Caudate nucleus (tissue), 63 donors: ENCODE measurements at places on chromosomes 7 and 10.

DNA sequence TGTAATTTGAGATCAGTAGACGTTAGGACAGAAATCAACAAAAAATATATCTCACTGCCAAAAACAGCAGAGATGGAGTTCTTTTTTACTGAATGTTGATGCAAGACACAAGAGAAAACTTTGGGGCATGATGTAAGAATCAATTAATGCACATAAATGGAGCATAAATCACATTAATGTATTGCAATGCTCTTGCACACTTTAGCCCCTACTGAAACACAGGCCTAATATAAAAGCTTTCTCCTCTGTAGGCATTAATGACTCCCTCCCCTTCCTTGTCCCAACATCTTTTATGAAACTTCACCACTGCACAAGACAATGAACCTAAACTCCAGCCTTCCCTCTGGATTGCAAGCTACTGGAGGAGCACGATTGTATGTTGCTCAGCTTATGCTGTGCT is 58.8 kb downstream of the CACNA2D1 start:
- no peak for DNase-seq

GRCh38 chr10:34113504-34114225 is 701.4 kb downstream of the PARD3 start:
- DNase-seq, result no peak

DNA sequence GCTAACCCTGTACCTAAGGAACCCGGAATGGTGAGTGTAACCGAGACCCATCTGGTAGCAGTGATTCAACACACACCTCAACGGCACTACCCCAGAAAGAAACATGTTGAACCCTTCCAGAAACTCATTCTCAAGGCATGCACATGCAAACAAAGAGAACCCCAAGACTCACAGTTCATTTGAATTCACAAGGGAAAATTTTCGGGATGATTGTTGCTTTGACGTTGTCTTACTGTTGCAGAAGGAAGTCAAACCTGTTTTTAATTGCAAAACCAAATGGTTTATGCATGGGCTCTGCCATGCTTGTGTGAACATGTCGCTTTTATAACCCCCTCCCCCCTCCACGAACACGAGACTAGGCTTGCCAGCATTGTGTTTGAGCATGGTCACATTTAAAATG is 539.7 kb downstream of the GATA3 start:
- no peak for DNase-seq

DNA sequence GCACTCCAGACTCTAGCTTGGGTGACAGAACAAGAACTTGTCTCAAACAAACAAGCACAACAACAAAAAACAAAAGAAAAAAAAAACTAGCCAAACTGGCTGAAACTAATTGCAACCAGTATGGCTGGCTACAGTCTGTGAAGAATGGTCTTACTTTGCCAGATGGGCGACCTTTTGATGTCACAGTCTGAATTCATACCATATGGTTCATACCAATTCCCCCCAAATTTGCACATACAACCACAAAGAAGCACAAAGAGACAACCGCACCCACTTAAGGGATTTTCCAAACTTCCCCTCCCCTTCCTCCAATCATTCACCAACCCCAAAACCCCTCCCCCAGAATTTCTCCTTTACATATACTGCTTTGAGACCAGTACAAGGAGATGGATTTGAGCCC is 114.2 kb downstream of the SPAG6 start:
- no peak for DNase-seq

DNA sequence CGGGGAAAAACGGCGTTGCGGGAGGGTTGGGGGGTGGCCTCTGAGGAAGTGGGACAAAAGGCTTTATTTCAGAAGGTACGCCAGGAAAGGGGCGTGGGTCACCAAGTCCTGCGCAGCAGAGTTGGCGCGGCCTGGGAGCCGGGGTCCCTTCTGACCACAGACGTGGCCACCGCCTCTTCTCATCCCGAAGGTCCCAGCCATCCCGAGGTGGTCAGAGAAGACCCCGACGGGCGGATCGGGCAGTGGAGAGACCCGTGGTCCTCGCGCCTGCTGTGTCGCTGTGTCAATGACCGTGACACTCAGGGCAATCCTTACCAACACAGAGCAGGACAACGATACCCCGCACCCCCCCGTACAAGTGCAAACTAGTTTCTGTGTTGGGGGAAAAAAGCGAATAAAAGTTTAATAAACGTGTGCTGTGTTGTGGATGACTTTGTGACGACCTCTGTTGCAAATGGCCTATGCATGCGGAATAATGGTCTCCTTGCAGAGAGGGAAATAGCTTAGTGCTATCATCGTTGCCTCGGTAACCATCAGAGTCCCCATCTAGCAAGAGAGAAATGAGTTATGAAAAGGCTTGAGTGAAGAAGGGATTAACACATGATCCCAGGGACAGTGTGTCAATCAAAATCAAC is 19.4 kb upstream of the GATA3 start:
- no peak for DNase-seq

- no peak for DNase-seq
Measured at GRCh38 chr7:49643736-49644135, 129.7 kb upstream of the VWC2 start.

GRCh38 chr7:55019191-55019690 is 424 bp downstream of the EGFR start:
- DNase-seq, result peak; percentile 37

DNA sequence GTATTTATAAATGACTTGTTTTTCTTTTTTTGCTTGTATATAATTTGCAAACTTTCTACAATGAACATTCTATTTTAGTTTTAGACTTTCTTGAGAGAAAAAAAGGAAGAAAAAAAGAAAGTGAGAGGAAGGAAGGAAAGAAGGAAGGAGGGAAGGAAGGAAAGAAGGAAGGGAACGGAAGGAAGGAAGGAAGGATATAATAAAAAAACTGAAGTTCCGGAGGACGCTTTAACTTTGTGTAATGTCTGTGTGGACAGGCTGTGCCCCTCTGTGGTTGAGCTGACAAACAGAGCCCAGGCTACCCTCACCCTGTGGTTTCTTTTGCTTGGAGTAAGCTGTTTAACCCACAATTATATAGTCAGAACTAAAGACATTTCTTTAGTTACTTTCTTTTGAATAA is 108.7 kb downstream of the SEMA3D start:
- DNase-seq, result no peak
